ENCODE measurements at places on chromosomes 12 and 14. TPM values are rescaled to one million over a fixed set of nuclear protein-coding genes. Genes with fewer than 3 reads are reported as not detected.

DHH gene
- total RNA-seq, result not detected

METTL17 gene
- total RNA-seq, result 19.3 TPM

PRH2 gene
- not detected for total RNA-seq

SMIM41 gene
- total RNA-seq, result 0.15 TPM

FGF6 gene
- not detected for total RNA-seq

MYH7 gene
- not detected for total RNA-seq

PLCZ1 gene
- not detected for total RNA-seq

TUBA1C gene
- 205 TPM for total RNA-seq

MANSC4 gene
- total RNA-seq, result not detected

SP1 gene
- total RNA-seq, result 20.6 TPM

KRT6B gene
- total RNA-seq, result not detected

SLC10A1 gene
- total RNA-seq, result not detected

ATP5MC2 gene
- total RNA-seq, result 143 TPM

TRPV4 gene
- total RNA-seq, result 1.6 TPM

IL26 gene
- 0.35 TPM for total RNA-seq

NRDE2 gene
- 7.8 TPM for total RNA-seq

TSPAN19 gene
- under 0.01 TPM for total RNA-seq

C12orf50 gene
- not detected for total RNA-seq

KLRK1 gene
- total RNA-seq, result not detected

SMCO2 gene
- 0.08 TPM for total RNA-seq

NID2 gene
- 145 TPM for total RNA-seq

LALBA gene
- total RNA-seq, result not detected

SRP54 gene
- total RNA-seq, result 49.1 TPM

KRT77 gene
- not detected for total RNA-seq
